AG04450 (cell line): ENCODE measurements at places on chromosomes 2 and 18.

- no peak for DNase-seq
Measured at GRCh38 chr2:37263839-37264238, 32.4 kb downstream of the NDUFAF7 start.

DNA sequence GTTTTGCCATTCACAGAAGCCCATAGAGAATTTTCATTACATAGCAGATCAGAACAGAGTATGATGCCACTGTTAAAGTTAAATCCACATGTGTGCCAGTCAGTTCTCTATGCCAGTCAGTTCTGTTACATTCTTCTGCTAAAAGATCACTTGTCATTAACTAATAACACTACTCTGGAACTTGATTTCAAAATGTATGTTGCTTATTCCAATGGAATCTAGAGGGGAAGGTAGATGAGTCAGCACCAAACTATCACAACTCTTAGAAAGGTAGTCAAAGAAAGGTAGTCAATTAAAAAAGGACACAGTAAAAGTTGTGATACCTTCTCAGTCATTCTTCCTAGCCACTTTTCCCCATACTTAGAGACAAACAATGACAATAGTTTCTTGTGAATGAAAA, 1214.4 kb downstream of the LRP1B start:
- DNase-seq = no peak

DNA sequence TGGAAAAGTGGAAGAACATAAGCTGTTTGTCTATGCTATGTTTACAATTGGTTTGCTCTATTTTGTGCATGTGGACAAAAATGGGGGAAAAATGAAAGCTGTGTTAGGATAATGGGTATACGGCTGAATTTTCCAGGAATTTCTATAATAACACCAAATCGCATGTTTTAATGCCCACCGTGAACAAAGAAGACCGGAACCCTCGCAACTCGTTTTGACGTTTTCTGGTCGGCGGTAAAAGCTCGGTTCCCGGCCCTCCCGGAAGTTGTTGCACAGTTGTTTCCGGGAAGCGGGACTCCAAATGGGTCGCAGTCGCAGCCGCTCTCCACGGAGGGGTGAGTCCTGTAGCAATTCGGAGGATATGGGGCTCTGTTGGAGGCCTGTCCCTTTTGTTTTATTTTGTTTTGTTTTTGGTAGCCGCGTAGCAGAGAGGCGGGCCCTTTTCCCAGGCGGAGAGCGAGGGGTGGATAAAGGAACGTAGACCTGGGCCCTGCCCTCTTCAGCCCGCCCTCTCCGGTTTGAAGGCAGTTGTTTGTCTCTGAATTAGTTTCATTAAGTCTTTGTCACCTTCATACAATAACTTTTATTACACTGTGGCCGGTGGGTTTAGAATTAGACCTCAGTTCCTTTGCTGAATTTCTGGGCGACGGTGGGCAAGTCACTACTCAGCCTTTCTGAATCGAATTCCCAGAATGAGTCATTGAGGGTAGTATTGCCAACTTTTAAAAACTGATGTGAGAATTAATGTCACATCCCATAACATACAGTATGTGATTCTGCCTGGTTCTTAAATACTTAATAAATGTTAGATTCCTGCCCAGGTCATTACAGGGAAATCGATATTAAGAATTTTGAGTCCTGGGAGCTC, at the start of gene SNRNP27:
SNRNP27 (plus strand) TSS at position 273 of the 868 bp plus-strand sequence; CDS start at position 302, 29 bp downstream.
- peak; percentile 53 for DNase-seq

DNA sequence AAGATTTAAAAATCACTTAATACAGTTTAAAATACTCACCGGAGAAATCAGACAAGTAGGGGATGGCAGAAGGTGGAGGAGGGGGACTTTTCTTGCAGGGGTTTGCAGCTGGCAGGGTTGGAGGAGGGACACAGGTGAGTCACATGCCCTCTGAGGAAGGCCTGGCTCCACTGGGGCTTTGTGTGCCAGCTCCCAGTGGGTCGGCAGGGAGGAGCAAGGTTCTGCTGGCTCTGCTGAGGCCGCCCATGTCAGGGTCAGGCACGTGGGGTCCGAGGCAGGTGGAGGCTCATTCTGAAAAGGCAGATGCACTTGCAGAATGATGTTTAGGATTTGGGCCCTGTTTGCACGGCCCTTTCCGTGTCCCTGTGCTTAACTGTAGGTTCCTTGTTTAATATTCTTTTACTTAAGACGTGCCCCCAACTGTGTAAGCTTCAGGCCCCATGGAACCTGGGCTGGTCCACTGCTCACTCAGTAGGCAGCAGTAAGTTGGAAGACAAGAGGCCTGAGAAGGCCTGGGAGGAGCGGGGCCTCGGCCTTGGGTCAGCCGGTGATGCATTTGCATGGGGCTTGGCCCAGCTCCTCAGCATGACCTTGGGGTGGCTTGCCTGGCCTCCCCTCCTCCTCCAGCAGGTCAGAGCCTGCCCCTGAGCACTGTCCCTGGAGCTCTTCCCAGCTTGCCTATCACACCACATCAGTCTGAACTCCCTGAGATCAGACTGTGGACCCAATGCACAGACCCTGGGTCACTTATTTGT, 141.0 kb downstream of the GLI2 start:
- no peak for DNase-seq

GRCh38 chr2:215787025-215787424, 226.3 kb downstream of the MREG start:
- DNase-seq = no peak

- DNase-seq = no peak
Measured at GRCh38 chr18:70126832-70127231, 78.7 kb downstream of the RTTN start.

DNA sequence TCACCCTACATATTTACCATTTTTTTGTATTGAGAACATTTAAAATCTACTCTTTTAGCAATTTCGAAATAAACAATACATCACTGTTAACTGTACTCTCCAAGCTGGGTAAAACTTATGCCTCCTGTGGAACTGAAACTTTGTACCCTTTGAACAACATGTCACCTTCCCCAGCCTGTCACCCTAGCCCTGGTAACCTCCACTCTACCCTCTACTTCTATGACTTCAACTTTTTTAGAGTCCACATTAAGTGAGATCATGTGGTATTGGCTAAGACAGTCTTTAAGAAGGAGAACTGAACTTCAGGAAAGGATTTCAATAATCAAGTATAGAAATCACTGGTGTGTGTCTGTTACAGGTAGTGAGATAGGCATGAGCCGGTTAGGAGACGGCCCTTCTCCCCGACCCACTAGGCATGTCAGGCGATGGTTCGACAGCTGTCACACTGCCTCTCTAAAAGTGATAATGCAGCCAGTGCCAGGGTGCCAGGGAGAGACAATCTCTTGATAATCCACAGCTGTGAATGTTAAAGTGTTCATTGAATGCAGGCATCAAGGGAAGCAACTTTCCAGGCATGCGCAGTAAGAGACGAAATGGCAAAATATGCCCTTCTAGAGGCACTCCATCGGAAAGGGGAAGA, 74.6 kb upstream of the RNF152 start:
- no peak for DNase-seq

- no peak for DNase-seq
Measured at GRCh38 chr2:159553727-159554126, 62.6 kb downstream of the BAZ2B start.

DNA sequence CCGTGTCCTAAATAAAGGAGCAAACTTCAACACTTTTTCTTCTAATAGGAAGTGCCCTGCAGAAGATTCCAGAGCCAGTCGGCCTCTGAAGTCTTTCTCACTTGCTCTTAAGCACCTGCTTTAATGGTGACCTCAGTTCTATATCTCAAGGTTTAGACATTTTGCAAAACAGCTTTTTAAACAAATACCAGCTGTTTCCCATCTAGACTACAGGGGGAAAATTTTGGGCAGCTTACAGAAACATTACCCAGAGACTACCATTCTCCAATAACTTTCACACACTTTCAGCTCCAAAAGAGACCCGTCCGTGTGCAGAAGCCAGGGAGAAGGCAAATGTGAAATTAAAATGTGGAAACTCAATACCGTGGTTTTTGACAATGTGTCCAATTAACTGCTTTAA, 285.3 kb upstream of the CCDC68 start:
- DNase-seq = peak; percentile 10

DNA sequence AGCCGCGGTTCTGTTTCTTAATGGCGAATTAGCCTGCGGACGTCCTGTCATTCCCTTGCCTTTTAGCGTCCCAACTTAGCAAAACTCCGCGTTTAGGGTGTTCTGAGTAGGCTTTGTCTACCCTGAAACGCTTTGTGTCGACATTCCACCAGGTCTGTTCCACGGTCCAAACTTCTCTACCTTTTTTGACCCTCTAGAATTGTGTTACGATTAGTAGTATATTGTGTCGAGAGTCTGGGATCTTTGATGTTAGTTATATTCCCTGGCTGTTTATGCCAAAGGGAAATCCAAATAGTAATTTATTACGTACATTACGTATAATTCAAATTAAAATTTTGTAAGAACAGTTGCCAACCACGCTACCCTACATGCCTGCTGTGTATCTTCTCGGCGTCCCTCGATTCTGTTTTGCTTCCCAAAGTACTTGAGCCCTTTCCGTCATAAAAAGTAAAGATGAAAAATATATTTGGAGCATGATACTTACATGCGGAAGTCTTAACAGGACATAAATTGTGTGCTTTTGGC, 495 bp upstream of the TTC32 start:
- DNase-seq = no peak

- no peak for DNase-seq
Measured at GRCh38 chr2:85421260-85422071, 3.0 kb downstream of the SH2D6 start.

DNA sequence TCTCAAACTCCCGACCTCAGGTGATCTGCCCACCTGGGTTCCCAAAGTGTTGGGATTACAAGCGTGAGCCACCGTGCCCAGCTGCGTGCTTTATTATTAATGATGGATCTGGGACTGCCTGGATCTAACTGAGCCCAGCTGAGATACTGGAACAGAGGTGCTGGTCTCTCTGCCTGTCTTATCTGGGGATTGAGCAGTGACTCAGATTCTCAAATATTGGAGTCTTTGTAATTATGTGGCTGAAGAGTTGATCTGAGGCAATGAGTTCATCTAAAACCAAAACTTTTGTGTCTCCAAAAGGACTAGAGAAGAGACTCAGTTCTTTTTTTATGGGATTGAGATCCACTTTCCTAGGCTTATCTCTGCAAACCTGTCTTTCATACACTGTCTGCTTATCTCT, 16.3 kb downstream of the PLEKHB2 start:
- no peak for DNase-seq

- DNase-seq = no peak
Measured at GRCh38 chr2:239934571-239935171, 90.5 kb downstream of the NDUFA10 start.

GRCh38 chr2:8252997-8253694, 428.7 kb upstream of the ID2 start:
- DNase-seq = no peak

GRCh38 chr18:77207540-77207939, 42.1 kb upstream of the GALR1 start:
- DNase-seq = peak; percentile 27
